T-helper 2 cell (primary cell): ENCODE measurements at places on chromosomes 12 and 14.

- no peak for DNase-seq
These were observed 24.5 kb upstream of the FBXO21 start for GRCh38 chr12:117214797-117215196.

GRCh38 chr14:38716926-38717325 is 386.1 kb downstream of the SEC23A start:
- DNase-seq: no peak

GRCh38 chr14:96806836-96807235 is 9.7 kb downstream of the VRK1 start:
- no peak for DNase-seq

GRCh38 chr12:60947533-60947932 is 1312.7 kb upstream of the USP15 start:
- no peak for DNase-seq

- no peak for DNase-seq
These were observed 67.4 kb downstream of the PPP2R5E start for GRCh38 chr14:63475761-63476160.

DNA sequence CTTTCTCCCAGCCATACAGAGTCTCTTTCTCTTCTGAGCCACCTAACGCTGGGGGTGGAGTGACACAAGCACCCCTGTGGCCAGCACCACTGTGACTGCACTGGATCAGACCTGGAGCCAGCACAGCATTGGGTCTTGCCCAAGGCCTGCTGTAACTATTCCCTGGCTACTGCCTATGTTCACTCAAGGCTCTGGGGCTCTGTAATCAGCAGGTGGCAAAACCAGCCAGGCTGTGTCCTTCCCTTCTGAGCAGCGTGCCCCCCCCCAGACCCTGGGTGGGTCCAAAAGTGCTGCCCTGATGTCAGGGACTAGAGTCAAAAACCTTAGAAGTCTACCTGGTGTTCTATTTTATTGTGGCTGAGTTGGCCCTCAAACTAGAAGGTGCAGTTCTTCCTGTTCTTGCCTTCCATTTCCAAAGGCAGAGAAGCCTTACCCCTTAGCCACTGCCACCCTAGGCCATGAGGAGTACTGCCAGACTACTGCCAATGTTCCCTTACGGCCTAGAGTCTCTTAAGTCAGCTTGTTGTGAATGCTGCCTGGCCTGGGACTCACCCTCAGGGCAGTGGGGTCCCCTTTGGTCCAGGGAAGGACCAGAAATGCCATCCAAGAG is 49.9 kb downstream of the PELI2 start:
- DNase-seq: no peak

DNA sequence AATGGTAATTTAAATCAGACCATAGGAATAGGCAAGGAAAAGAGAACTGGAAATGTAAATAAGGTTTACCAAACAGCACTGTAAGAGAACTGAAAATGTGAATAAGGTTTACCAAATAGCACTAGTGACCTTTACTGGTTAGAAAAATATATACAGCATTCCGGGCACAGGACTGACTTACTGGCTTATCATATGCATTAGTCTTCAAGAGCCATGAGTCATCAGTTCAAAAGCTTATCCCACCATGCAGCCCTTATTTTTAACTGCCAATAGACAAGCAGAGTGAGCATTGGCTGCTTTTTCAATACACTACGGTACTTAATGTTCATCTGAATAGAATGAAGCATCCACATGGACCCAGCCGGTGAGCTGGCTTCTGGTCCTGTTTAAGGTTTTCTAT is 13.0 kb upstream of the NELL2 start:
- no peak for DNase-seq

DNA sequence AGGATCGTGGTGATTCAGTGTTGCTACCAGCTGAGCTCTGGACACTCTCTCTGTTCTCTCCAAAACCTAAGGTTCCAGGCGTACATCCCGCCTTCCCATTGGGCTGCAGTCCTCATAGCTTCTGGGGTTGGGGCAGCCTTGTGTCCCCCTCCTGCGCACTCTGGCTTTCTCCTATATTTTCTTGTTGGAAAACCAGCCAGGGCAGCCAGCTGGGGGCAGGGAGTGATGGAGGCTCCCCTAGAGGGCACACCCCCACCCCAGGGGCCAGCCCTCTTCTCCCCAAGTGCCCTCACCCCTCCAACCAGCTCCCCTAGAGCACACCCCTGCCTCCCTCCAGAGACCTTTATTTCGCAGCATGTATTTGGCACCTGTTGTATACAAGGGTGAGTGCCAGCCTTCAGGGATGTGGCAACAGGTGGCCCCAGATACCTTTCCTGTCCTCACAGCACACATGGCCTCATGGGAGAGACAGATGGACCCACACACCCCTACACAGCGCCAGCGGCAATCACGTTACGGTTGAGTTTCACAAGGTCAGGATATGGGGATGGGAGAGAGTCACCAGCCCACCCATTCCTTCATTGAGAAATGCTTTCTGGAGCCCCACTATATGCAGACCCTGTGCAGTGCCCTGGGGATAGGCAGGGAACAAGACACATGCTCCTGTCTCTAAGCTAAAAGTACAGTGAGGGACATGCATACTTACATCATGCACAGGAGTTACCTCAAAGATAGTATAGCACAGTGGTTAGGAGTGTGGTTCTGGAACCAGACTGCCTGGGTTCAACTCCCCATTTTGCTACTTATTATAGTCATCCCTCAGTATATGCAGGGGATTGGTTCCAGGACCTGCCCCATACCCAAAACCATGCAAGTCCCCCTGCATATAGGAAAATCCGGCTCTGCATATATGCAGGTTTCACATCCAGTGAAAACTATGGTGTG is 141.1 kb downstream of the PHETA1 start:
- DNase-seq: no peak

GRCh38 chr14:94770251-94770749 is 387 bp upstream of the GSC start:
- no peak for DNase-seq

DNA sequence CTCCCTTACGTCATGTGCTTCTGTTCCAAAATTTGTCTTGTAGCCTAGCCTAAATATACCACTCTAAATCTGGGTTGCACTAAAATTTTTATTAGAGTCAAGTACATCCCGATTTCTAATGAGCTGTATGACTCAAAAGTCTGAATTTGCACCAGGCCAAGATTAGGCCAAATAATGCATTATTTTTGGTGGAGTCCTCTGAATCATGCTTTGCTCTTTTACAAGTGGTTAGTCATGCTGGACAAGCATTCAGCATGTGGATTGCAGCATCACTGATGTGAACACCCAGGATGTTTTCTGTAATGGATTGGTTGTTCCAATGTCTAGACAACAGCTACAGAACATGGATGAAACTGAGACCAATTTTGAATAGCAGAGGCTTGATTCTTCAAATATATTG is 23.7 kb downstream of the HEBP1 start:
- no peak for DNase-seq

- no peak for DNase-seq
These were observed 11.9 kb upstream of the SH2B3 start for GRCh38 chr12:111393700-111394300.

DNA sequence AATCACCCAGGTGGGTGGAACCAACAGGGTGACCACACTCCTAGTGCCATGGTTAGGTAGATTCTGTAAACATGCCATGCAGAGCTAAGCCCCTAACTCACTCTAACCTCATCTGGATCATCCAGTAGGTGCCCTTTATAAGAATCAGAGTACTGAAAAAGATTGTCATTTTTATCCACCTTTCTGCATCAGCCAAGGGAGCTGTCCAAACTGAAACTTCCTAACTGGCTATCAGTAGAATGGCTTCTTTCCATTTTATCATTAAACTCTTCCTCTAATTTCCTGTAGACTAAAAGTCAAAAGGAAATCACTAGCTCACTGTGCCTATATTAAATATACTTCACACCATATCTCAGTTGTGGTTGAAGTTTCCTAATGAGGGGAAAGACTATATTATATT is 6.5 kb downstream of the KCNK10 start:
- DNase-seq: no peak

- no peak for DNase-seq
These were observed 24.5 kb downstream of the JDP2 start for GRCh38 chr14:75452324-75452723.

- DNase-seq: no peak
These were observed 29.0 kb downstream of the NFKBIA start for GRCh38 chr14:35375558-35376025.

- no peak for DNase-seq
These were observed 281.5 kb downstream of the CACNA1C start for GRCh38 chr12:2334271-2334670.

DNA sequence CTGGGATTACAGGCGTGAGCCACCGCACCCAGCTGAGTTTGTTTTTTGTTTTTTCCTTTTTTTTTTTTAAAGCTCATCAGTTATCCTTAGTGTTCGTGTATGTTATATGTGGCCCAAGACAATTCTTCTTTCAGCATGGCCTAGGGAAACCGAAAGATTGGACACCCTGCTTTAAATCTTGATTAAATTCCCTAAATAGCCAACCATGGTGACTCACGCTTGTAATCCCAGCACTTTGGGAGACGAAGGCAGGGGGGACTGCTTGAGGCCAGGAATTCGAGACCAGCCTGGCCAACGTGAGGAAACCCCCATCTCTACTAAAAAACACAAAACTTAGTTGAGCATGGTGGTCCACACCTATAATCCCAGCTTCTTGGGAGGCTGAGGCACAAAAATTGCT is 131.1 kb downstream of the MED13L start:
- no peak for DNase-seq

DNA sequence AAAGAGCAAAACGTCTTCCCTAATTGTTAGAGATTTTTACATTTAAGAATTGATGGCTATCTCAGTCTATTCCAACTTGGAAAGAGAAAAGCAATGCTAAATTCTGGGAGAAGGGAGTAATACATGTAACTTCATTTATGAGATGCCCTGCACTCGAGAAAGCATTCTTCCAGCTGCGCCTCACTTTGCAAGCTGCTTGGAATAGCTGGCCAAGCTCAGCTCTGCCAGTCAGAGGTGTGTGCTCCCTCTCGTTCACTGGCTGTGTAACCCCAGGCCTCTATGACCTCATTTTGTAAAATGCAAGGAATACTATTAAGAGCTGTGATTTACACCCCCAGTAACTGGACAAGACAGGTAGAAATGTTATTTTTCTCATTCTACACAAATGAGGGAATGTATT is 79.1 kb downstream of the OTX2 start:
- DNase-seq: no peak

- no peak for DNase-seq
These were observed 27.1 kb upstream of the RNU6-8 start for GRCh38 chr14:32230181-32230580.

DNA sequence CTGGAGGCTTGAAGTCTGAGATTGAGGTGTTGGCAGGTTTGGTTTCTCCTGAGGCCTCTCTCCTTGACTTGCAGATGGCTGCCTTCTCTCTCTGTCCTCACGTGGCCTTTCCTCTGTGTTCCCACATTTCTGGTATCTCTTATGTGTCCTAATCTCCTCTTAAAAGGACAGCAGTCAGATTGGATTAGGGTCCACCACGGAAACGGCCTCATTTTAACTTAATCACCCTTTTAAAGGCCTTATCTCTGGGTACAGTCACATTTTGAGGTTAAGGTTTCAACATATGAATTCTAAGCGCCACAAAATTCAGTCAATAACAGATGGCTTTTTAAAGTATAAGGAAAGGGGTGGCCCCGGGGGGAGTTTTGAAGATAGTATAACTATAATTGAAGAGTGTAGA is 33.5 kb downstream of the UNC79 start:
- DNase-seq: no peak

GRCh38 chr14:38125481-38126037 is 82.1 kb upstream of the SSTR1 start:
- DNase-seq: no peak

DNA sequence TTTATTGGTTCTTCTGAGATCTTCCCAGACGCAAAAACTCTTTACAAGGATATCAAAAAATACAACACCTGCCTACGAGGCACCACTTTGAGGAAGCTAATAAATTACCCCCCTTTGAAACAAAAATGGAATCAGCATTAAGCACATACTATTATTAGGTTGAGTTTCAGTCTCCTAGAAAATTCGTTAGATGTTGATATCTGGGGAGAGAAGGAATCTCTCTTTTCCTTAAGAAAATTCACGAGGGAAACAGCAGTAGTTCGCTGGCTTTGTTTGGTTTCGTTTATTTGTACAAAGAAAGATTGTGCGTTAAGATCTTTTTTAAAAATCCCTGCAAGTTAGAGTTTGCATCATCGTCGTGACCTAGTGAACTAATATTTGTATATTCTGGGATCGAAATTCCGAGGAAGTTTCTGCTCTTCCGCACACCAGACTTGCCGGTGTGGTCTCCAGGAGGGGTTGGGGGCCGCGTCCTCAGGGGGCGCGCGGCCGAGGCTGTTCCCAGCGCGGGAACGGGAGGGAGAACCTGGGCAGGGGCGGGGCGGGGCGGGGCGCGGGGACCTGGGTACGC is 12.1 kb downstream of the NKX2-1 start:
- no peak for DNase-seq

DNA sequence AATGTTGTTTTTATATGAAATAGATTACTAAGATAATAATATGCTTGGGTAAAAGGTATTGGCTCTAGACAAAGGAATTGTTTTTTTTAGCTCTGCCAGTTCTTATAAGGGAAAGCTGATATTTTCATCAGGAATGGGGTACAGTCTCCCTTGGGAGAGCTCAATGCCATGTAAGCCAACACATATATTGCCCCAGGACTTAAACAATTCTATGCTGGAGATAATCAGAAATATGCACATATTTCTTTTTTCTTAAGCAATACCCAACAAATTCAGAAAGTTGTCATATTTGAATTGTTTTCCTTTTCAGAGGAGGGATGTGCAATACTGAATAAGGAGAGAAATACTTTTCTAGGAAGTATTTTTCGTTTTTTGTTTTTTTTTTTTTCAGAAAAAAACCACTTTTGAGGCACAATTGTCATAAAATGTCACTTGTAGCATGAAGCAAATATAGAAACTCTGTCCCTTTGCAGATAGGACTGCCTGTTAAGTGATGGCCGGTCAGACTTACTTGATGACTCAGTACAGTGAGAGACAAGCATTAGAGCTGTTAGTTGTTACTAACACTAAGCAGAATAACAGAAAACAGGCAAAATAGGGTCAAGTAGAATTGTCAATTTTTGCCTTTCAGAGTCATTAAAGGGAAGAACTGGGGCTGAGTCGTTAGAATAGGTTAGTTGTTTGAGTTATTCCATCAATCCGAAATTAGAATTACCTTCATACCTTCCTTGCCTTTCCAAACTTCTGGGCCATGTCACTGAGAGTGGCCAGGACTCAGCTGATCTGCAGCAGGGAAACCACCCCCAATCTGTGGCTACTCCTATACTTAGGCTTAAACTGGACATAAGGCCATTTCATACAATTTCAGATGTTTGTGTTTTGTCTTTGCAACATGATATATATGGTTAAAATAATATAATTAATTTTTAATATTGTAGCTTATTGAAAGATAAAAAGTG is 168.1 kb downstream of the SLC38A4 start:
- no peak for DNase-seq
